ENCODE measurements at places on chromosomes 2 and 18.
A peak's percentile ranks its signal among the peaks of the same experiment; 100 is the strongest.

DNA sequence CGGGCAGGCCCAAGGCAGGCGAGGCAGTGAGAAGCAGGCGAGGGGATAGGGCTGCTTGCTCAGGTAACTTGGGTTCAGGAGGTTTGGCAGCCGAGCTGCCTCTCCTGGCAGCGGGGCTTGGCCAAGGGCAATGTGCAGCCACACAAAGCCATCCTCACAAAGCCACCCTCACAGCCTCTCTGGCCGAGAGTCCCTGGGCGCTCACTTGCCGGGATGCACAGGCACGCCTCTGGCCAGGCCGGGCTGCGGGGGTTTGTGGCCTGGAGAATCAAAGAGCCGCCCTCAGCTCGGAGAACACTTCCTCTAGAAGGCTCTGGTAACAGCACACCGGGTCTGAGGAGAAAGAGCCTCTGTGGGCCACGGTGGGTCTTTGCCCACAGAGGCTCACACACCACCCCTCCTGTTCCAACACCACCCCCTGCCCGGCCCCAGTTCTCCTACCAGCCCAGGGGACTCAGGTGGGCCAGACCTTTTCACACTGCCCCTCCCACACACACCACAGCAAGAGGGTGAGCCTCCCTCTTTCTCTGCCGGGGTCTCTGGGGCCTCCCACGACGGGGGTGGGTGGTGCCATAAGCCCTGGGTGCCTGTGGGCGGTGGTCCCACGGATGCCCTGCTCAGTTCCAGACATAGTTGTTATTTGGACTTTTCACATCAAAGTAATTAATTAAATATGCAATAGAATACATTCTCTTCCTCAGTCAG lies 186.9 kb downstream of the ZFP36L2 start:
- no peak for DNase-seq

GRCh38 chr2:240170354-240170735 lies 29.9 kb upstream of the OTOS start:
- DNase-seq, result no peak

DNA sequence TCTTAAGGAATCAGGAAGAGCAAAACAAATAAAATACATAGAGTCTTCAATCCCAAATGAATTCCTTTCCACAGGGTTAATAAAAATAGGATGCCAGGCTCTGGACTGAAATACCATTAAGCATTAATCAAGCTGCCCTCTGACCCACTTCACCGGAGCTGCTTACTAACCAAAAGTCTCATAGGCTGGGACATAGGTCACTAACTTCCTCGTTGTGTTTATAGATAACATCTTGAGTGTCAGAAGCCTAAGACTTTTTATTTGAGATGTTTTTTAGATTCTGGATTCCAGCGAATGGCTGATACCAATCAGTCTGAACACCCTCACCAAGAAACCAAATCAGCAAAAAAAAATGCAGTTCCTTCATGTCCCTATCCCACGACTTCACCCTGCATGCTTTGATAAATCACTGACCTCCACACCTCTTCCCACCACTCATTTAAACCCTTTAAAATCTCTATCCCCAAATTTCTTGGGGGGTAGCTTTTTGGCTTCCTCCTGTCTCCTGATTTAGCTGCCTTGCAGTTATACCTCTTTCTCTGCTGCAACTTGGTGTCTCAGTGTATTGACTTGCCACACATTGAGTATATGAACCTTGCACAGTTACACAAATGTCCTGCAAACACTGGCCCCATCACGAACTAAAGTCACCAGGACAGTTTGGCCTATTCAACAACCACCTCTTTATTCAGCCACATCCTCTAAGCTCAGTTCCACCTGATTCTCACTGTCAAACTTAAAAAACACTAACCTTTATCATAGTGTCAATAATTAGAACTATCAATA lies 399.3 kb downstream of the METTL4 start:
- no peak for DNase-seq

- peak; percentile 88 for DNase-seq
Observed at GRCh38 chr2:170332676-170333402, 154.9 kb downstream of the MYO3B start.

DNA sequence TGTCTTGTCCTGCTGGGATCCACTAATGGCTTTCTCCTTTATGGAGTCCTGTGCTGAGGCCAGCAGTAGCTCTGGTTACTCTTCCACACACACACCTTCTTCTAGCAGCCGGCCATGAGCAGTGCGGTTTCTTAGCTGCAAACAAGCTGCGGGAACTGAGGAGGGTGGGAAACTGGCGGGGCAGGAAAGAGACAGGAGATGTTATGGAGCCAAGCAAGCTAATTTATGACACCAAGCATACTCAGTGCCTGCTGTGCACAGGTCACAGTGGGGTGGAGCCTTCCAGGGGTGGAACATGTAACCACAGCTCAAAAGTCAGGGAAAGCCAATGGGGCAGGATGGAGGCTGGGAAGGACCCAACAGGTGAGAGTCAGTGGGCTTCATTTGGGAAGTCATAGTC lies 180.8 kb downstream of the FAM210A start:
- DNase-seq, result no peak

- no peak for DNase-seq
Observed at GRCh38 chr2:63537306-63537705, 51.0 kb downstream of the WDPCP start.

DNA sequence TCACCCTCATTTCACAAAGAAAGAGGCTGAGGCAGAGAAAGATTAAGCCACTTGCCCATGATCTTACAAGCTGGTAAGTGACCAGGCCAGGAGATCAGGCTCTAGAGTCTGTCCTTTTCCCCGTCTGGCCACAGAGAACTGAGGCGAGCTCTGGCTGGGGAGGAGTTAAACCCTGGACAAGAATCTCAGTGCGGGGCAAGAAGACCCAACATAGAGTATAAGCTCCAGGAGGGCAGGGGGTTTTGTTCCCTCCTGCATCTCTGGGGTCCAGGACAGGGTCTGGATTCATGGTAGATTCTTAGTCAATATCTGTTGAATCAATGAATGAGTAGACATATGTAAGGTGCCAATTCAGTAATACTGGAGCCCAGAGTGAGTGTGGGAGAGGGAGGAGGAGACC lies 12.9 kb upstream of the INPP5D start:
- no peak for DNase-seq

DNA sequence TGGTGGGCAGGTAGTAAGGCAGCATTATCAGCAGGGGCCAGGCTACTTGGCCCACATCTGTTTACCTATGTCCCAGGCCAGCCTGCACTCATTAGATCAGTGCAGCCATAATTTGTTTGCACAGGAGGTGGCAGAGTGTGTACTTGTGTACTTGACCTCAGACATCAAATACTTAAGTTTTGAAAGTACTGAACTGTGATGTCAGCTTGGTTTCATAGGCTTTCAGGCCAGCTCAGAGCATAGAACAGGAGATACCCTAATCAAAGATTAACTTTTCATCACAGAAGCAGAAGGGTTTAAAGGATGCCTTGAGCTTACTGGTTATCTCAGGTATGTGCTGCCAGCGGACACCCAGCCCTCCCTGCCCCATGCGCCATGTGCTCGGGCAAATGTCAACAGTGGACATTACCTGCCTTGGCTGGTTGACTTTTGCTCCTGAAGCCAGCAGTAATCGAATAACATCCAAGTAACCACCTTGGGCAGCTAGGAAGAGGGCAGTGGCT lies 33.2 kb downstream of the ANKRD29 start:
- no peak for DNase-seq

GRCh38 chr2:15971351-15971750 lies 31.0 kb downstream of the MYCN start:
- DNase-seq, result no peak

GRCh38 chr2:9462886-9463697 lies 11.3 kb upstream of the IAH1 start:
- no peak for DNase-seq

DNA sequence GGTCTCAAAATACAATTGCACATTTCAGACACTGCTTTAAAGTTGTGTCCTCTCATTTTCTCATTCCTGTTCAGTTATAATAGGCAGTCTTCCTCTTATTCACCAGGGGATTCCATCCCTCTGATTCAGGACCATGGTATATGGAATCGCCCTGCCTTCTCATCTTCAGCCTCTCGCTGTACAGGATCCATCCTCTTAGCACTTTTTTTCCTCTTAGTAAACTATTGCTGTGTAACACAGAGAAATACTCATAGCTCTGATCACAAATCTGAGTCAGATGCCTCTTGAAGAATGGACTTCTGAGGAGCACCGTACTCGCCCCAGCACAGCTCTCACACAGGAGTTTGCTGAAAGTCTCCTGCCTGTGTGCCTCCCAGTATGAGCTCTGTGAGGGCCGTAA lies 11.3 kb downstream of the RMP24 start:
- DNase-seq, result no peak

DNA sequence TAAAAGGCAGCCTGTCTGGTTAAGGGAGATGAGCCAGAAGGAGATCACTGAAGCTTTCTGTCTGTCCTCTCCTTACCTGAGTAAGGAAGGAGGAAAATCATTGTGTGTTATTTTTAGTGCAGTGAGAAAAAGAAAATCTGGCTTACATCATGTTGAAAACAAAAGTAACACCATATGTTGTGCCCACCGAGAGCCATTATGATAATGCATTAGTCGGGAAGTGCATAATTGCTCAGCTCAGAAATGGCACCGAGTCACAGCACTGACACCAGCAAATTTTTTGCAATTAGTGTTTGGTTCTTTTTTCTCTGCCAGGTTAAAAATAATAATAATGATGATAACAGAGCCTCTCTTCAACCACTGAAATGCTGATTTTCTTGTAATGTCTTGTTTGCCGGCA lies 46.6 kb downstream of the HNMT start:
- DNase-seq, result no peak

- DNase-seq, result no peak
Observed at GRCh38 chr2:11701751-11702301, 31.8 kb upstream of the NTSR2 start.

GRCh38 chr2:230932556-230933511 lies 7.8 kb upstream of the GPR55 start:
- DNase-seq, result no peak

- DNase-seq, result no peak
Observed at GRCh38 chr2:2890246-2890645, 487.4 kb downstream of the EIPR1 start.

DNA sequence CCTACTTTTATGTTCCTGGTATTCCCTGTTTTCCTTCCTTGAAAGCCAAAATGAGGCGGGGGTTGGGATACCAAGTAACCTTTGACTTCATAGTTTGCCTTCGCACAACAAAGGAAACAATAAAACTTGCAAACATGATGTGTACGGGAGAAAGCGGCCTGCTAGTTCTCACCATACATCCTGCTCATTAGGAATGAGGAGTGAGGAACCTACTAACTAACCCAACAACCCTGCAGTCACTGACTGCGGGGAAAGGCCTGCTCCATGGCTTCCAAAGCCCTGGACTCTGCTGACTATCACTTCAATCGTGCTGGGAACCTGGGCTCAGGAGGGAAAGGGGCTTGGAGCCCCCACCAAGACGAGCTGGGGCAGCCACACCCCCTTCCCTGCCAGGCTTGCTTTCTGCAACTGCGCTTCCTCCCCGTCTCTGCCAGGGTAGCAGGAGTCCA lies 24.2 kb downstream of the RPL31 start:
- DNase-seq, result no peak

DNA sequence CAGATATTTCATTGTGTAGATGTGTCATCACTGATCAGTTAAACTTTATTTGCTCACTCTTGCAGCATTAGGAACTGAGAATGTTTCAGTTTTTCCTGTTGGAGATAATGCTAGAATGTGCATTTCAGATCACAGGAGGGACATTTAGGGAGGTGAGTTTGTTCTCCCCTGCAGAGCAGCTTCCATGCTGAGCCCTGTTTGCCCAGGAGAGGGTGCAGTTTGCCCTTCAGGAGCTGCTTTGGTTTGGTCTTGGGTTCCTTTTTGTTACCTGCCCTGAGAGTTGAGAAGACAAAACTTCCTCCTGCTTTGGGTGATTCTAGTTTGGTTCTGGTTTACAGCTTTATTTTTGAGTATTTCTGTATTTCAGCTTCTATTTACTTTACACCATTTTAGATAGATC lies 49.9 kb downstream of the DGKD start:
- no peak for DNase-seq

GRCh38 chr2:64488050-64488974 lies 34.4 kb downstream of the LGALSL start:
- DNase-seq, result peak; percentile 54

GRCh38 chr2:74548900-74549826 lies 4.6 kb downstream of the LOXL3 start:
- DNase-seq, result peak; percentile 73

- no peak for DNase-seq
Observed at GRCh38 chr2:215603440-215603839, 167.6 kb upstream of the FN1 start.

- DNase-seq, result no peak
Observed at GRCh38 chr2:241289053-241289452, 26.4 kb downstream of the HDLBP start.

- no peak for DNase-seq
Observed at GRCh38 chr2:28982381-28982950, 1.4 kb downstream of the TOGARAM2 start.

GRCh38 chr2:201466050-201466675 lies 14.6 kb downstream of the STRADB start:
- peak; percentile 84 for DNase-seq

DNA sequence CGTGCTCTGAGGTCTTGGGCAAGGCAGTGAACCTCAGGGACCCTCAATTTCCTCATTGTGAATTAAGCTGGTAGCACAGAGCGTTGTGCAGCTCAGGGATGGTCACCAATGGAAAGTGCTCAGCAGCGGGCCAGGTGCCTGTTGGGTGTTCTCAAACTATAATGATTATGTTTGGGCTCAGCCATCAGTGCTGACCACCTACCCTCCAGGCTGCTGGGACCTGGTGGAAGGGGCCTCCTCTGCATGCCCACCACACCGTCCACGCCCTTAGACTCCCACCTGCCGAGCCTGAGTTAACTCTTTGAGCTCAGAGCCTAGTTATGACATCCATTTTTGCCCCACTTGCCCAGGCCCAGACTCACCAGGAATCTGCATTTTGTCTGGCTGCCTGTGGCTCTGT lies 35.0 kb downstream of the GLI2 start:
- no peak for DNase-seq

GRCh38 chr2:42614838-42615237 lies 46.4 kb downstream of the MTA3 start:
- DNase-seq, result no peak

- no peak for DNase-seq
Observed at GRCh38 chr2:3326871-3327270, 50.7 kb downstream of the EIPR1 start.

GRCh38 chr2:86498468-86499260 lies 57.5 kb downstream of the KDM3A start:
- DNase-seq, result no peak

- DNase-seq, result no peak
Observed at GRCh38 chr2:193276988-193277387, 1082.3 kb upstream of the TMEFF2 start.

- no peak for DNase-seq
Observed at GRCh38 chr2:200930947-200931626, 32.4 kb downstream of the ORC2 start.

DNA sequence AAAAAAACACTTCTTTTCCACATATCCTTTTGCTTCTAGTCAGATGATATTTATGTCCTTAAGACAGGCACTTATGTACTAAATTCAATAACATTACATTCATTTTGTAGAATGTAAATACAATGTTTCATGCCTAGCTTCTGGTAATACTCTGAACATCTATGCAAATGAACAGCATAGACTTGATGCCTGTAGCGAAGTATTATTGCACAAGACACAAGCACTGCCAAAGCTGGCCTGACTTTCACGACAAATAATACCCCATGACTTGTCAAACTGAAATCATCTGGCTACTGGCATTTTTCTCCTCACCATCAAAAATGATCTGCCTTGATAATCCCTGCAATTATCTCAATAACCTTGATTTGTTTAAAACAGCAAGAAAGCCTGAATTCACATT lies 101.3 kb downstream of the L3MBTL4 start:
- no peak for DNase-seq

- DNase-seq, result no peak
Observed at GRCh38 chr2:96123936-96124335, 7.6 kb upstream of the ADRA2B start.

All from COLO829 (cell line).